ENCODE measurements at places on chromosomes 3 and 15.

DNA sequence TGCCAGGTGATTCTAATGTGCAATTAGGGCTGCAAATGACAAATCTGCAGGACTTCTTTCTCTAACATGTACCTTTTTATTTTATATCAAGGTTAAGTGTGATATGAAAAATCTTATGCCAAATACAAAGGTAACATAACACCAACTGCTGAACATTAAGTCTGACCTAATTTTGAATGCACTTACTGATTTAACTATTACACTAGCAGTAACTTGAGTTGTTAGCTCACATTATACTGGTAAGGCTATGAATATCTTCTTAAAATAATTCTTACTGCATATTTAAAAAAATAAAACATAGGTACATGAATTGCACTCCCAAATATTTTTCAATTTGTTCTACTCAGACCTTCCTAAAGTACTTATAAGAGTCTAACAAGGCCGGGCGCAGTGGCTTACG is 259.2 kb downstream of the CD47 start:
- DNase-seq, result no peak

- DNase-seq, result no peak
Observed at GRCh38 chr3:36201546-36201945, 178.8 kb upstream of the STAC start.

DNA sequence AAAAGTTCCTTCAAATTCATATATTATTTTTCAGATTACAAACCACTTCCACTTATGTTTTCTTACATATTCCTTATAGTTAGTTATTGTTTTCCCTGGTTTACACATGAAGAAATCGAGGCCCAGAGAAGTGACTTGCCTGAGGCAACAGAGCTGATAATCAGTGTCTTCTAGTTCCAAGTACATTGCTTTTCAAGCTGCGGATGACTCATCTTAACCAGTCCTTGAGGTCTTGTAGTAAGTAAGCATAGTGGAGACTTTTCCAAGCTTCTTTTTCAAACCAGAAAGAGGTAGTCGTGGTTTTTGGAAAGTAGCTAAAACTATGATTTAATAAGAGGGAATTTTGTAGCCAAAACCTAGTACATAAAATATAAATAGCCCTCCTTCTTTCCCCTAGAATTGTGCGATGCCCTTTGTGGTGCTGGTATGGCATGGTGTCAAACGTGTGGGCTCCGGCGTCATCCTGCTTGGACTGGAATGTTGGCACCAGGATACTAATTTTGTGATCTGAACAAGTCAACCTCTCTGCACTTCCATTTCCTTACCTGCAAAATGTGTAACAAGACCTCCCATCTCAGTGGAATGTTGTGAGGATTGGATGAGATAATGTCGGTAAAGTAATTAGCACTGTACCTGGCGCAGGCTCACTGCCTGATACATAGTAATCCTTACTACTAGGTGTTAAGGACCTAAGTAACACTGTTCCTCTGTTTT is 19.0 kb upstream of the DLG1 start:
- DNase-seq, result no peak

- no peak for DNase-seq
Observed at GRCh38 chr15:56349554-56349953, 15.7 kb upstream of the TEX9 start.

DNA sequence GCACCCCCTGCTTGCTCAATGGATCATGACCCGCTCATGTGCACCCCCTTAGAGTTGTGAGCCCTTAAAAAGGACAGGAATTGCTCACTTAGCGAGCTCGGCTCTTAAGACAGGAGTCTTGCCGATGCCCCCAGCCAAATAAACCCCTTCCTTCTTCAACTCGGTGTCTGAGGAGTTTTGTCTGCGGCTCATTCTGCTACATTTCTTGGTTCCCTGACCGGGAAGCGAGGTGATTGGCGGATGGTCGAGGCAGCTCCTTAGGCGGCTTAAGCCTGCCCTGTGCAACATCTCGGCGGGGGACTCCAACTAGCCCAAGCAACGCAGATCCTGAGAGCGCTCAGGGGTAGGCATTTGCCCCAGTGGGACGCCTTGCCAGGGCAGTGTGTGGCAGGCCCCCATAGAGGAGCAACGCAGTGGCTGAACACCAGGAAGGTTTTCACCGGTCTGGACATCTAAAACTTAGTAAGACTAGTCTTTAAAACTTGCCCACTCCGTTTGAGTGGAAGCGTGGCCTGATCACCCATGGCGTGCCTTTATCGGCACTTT is 9.5 kb downstream of the SLCO2A1 start:
- no peak for DNase-seq

- no peak for DNase-seq
Observed at GRCh38 chr3:180117381-180118163, 80.8 kb upstream of the PEX5L start.

DNA sequence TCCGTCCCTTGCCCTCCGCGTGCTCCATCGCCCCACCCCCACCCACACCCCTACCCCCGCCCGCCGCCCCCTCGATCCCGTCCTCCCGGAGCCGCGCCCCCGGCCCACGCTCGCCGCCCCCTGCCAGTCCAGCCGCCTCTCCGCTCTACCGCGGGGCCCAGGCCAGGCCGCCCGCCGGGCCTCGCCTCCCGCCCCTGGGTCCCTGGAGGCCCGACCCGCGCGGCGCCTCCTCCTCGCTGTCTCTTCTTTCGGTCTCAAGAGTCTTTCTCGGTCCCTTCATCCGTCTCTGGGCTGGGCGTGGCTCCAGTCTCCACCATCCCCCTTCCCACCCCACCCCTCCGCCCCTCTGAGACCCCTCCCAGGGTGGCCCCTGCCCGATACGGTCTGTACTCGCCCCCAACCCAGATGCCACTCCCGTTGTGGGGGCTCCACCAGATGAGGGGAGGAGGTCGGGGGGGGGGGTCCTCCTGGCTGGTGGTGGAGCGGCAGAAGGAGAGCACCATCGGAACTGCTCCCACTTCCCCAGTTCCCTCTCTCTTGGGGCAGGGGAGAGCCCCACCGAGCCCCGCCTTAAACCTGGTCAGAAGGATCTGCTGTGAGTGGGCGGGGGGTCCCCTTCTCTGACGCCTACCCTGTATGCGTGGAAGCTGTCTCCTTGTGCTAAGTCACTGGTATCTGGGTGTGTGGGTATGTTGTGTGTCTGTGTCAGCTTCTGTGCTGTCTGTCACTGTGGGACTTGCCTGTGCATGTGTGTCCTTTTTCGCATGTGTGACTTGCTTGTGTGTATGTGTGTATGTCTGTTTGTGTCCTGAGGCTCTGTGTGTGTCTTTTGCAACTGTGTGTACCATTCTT is 1.0 kb downstream of the PRKCD start:
- peak; percentile 20 for DNase-seq

DNA sequence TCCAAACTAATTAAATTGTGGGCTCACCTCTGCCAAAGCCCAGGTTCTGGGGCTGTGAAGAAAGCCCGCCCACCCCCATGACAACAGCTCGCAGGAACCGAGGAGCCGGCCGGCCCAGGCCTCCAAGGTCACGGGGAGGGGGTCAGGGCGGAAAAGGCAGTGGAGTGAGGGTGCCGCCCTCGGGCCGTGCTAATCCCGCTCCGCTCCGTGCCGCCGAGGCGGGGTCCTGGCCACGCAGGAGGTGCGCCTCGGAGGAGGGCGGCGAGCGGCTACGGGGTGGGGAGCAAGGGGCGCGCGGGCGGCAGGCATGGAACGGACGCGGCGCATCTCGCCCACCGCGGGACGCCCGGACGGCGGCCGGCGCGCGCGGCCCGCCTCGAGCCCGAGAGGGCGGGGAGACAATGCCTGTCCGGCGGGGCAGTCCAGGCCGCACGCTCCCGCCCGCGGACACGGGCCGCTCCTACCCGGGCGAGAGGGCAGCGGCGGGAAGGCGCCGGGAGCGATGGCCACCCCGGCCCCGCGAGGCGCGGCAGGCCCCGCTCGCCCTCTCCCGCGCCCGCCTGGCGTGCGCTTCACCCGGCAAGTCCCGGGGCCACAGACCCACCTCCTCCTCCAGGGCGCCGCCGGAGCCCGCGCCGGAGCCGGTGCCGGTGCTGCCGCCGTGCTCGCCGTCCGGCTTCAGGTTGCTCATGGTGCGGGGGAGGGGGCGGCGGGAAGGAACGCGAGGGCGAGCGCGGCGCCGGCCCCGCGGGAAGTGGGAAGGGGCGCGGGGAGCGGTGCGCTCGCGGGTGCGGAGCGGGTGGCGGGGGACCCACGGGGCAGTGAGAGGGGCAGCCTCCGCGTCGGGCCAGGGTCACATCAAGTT is 528 bp downstream of the RBPMS2 start:
- DNase-seq, result no peak

GRCh38 chr15:63969652-63970421 is 76.4 kb downstream of the DAPK2 start:
- DNase-seq, result no peak

GRCh38 chr3:129271674-129272073 is 7.0 kb upstream of the HMCES start:
- DNase-seq, result no peak

DNA sequence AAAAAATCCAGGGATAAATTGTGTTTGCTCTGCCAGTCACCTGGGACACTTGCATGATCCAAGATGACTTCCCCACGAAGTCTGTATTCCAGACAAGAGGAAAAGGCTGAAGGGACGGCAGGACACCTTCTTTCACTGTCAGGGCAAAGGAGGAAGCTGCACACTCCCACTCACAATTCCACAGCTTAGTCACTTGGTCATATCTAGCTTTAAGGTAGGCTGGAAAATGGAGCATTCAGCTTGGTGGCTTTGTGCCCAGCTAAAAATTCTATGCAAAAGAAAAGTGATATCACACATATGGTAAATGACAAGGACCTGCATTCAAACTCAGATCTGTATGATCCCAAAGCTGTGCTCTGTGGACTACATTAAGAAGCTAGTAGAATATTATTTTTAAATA is 109.2 kb upstream of the TPM1 start:
- DNase-seq, result no peak

DNA sequence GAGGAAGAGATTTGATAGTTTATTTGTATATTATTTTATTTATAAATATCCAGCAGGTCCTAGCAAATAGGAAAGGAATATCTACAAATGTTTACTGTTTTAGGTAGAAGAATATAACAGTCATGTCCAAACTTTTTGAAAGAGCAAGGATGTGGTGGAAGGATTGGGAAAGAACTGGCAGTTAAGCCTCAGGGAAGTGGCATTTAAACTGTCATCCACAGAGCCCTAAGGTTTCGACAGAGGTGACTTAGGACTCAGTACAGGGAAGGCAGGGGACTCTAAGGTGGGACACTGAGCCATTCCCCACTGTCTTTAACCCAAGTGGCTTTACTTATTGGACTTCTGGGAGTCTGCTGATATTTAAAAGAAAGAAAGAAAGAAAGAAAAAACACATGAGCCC is 11.8 kb upstream of the TMEM87A start:
- DNase-seq, result no peak

DNA sequence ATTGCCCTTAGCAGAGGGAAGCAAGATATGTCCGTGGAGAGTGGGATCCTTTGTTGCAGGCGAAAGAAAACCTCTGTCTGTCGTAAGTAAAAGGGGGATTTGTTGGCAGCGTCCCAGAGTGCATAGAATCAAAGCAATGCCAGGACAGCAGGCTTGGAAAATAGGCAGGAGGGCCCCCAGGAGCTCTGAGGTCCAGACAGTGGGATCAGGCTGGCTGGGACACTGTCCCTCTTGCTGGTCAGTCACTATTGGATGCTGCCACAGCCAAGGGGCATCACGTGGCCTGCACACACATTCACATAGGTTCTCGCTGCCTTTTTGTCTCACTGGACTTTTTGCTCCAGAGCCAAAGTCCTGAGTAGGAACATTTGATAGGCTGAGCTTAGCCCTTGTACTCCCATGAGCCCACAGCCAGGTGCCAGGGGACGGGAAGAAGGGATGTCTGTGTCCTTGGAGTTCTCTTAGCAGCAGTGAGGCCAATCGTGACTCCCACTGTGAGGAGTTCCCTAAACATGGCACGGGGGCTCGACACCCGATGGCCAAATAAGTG is 10.7 kb downstream of the MUC20 start:
- DNase-seq, result no peak

- DNase-seq, result no peak
Observed at GRCh38 chr3:116052602-116053001, 392.7 kb downstream of the LSAMP start.

- no peak for DNase-seq
Observed at GRCh38 chr3:24562895-24563294, 68.2 kb upstream of the THRB start.

GRCh38 chr15:55628369-55628730 is 40.2 kb upstream of the PYGO1 start:
- no peak for DNase-seq

- no peak for DNase-seq
Observed at GRCh38 chr3:193029800-193030199, 112.1 kb upstream of the MB21D2 start.

Measured in T-helper 22 cell (primary cell).